ENCODE measurements at places on chromosomes 7 and 10. TPM values are rescaled to one million over a fixed set of nuclear protein-coding genes. Genes with fewer than 3 reads are reported as not detected.

The SFTPD gene
- 233 TPM for polyA plus RNA-seq

DNA sequence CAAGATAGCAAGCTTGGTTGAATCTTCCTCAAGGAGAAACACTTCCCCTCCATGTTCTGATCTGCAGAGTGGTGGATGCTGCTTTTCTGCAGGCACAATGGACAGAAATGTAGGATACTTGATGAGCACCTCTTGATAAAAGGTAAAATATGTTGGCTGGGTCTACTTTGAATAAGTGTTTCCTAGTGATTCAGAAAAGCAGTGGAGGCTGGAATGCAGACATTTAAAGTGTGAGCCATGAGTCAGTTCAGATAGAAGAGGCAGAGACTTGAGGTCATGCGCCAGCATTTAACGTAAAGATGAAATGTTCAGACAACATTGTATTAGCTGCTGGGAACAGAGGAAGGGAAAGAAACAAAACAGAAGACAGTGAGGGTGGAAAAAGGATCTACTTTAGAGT lies 403.1 kb downstream of the ADRA2A start:
- DNase-seq = no peak

The TFEC gene
- 11.8 TPM for polyA plus RNA-seq

The ZNF239 gene
- polyA plus RNA-seq = 5.6 TPM

DNA sequence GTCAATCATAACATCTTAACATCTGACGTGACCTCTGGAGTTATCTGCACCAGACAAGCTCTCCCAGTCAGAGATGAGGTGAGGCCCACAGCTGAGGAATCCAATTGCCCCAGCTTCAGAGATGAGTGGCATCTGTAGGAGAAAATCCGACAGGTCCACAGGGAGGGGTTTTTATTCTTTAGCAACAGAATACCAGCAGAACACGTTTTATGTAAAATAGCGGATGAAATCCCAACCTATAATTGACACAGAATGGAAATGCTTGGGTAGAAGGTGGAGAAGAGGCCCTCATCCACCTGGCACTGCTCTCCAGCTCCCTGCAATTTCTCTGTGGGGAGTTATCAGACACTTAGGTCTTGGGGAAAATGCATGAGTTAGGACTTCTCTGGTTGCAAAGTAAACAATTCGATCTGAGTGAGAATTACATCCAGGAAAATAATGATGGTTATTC lies 144.2 kb upstream of the NRP1 start:
- peak; percentile 15 for DNase-seq

- no peak for DNase-seq
Measured at GRCh38 chr10:12196531-12197211, 683 bp downstream of the CDC123 start.

DNA sequence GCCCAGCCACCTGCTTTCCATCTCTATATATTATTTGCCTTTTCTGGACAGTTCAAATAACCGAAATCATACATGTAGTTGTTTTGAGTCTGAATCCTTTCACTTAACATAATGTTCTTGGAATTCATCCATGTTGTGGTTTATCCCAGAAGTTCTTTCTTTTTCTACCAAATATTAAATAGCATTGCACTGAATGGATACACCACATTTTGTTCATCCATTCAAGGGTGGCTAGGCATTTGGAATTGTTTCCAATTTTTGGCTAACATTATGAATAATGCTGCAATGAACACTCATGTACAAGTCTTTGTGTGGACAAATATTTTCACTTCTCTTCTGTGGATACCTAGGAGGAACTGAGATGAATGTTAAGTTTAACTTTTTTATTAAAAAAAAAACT lies 18.0 kb downstream of the DNAJC1 start:
- DNase-seq = no peak

DNA sequence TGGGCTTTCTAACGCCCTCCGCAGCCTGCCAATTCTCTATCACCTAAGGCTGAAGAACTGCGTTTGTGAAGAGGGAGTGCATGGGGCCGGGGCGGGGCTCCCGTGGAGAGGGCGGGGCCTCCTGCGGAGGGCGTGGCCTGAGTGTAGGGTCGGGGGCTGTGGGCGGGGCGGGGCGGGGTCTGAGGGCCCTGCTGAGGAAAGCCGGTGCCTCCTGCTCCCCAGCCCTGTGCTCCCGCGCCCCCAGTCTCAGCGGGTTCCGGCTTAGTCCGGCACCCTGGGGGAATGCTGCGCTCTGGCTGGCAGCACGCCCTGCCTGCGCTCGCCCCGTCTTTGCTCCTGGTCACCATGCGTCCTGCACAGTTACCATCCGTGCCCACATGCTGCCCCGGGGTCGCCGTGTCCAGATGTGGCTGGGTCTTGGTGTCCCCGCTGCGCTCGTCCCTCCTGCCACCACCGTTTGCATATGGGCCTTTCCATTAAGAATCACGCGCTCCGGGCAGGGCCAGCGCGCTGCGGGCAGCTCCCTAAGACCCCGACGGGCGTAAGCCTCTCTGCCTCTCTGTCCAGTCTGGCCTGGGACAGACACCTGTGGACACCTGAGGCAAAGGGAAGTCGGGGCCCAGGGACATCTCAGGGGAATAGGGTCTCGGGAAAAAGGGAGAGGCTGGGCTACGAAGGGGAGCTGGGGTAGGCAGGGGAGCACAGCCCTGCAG lies 144.0 kb upstream of the RET start:
- peak; percentile 28 for DNase-seq

DNA sequence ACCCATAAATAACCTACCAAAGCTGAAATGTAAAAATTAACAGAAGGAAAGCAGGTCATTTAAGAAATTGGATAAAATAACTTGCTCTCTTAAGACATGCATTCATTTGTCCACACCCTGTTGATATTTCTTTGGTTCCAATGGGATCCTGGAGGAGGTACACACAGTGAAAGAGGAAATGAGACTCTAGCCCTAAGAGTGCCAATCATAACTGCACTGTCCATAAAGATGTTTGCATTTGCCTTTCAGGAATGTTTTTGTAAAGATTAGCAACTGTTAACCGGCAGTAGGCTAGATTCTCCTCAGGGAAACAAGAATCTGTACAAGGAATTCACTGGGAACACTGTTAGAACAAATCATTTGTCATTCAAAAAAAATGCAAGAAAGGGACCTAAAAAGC lies 61.0 kb downstream of the MEOX2 start:
- no peak for DNase-seq

The MBL2 gene
- 0.21 TPM for polyA plus RNA-seq

- no peak for DNase-seq
Measured at GRCh38 chr10:14116021-14116420, 214.7 kb downstream of the FRMD4A start.

The SDK1 gene
- 4.3 TPM for polyA plus RNA-seq

DNA sequence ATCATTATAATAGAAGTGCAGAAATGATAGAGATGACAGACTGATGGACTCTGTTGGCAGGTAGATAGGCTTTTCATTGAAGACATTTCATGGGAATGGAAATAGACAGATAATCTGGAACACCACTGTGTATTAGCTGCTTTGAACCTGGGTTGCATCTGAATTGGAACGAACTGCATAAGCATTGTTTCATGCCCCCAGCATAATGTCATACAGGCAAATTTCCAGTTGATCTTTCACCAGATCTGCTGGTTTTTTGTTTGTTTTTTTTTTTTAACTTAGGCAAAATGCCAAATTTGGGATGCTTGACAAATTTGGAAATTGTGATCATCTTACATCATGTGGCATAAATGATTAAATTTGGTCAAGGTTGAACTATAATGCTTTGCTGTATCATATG lies 172.1 kb upstream of the AOAH start:
- no peak for DNase-seq

- no peak for DNase-seq
Measured at GRCh38 chr10:62080905-62081304, 179.4 kb downstream of the ARID5B start.

DNA sequence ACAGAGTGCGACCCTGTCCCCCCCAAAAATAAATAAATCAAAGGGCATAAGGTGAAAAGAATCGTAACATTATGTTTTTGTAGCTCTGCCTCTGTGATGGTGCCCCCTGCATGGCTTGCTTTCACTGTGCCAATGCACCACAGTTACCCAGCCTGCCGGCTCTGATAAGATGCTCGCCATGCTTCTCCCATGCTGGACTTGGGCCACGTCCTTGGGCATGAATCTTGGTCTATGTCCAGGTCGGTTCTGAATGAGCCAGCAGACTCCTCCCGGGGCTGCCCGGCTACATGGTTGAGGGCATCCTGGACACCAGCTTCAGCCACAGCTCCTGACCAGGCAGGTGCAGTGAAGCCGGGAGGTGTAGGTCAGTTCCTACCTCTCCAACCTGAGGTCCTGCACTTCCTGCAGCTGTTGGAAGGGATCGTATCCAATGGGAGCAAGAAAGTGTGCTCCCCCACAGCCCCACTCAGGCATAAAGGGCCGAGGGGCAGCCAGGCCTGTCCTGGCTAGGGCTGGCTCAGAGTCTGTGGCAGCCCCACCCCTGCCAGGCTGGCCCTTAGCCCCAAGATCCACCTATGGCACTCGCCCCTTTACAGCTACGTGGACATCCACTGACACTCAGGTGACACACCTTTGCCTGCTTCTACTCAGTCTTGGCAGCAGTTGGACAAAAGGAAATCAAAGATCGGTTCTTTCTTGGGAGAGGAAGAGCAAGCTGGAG lies 34.1 kb downstream of the CHST3 start:
- DNase-seq = no peak

DNA sequence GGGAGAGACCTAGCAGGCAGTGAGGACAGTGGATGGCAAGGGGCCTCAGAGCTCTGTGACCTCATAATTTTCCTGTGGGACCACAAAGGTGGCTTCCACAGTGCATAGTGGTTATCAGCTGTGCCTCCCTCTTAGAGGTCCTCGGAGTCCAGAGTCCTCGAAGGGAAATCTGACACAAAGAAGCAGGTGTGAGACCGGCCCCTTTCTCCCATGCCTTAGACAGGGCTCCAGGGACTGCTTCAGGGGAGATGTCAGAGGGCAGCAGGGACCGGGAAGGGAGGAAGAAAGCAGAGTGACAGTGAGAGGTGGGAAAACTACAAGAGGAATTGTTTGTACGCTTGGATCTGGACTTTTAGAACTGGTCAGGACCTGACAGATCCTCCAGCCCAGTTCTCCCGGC lies 66.3 kb downstream of the BAMBI start:
- DNase-seq = peak; percentile 41

DNA sequence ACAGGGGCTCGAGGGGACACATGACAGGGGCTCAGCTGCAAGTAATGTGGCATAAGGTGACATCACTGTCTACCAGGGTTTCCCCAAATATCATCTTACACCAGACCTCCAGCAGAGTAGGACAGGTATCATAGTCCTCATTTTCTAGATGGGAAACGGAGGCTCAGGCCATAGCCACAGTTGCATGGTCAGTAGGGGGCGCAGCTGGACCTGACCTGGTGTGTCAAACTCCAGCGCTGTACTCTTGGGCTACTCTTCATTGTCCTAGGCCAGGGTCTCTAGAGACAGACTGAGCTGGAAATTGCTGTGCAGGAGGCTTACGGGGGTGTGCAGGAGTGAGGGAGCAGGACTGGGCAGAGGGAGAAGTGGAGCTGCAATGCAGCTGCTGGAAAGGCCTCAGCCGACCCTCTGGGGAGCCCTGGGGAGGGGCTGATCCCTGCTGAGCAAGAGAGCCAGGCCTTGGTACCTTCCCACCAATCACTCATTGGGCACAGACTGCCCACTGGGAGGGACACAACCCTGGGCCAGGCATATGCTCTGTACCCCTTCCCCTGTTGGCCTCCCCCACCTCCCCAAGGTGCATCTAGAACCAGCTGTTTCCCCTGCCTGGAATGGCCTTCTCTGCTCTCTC lies 89.9 kb downstream of the CDH23 start:
- peak; percentile 71 for DNase-seq
